Kidney (tissue), 22 donors: ENCODE measurements at places on chromosomes 11 and 22.
A peak's percentile ranks its signal among the peaks of the same experiment; 100 is the strongest.

DNA sequence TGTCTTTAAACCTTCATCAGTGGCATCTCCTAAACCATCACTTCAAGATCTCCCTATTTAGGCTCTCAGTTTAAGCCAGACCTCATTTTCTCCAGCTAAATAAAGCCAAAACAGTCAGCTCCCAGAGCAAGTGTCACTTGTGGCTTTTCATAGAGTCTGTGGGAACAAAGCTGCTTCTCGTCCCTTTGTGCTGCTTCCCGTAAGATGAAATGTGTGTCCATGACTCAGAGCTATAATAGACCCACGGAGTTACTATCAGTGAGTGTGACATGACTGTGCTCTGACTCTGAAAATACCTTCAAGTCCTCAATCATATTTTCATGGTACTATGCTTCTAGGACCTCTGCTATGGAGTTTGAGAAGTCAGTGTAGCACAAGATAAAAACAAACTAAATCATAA lies 57.3 kb upstream of the SLN start:
- no peaks in the 10 kb centered on the region for H3K27me3 ChIP-seq
- no peak for DNase-seq
- H3K4me3 ChIP-seq: no peak overlapping the region
- no peaks in the 10 kb centered on the region for H3K36me3 ChIP-seq

DNA sequence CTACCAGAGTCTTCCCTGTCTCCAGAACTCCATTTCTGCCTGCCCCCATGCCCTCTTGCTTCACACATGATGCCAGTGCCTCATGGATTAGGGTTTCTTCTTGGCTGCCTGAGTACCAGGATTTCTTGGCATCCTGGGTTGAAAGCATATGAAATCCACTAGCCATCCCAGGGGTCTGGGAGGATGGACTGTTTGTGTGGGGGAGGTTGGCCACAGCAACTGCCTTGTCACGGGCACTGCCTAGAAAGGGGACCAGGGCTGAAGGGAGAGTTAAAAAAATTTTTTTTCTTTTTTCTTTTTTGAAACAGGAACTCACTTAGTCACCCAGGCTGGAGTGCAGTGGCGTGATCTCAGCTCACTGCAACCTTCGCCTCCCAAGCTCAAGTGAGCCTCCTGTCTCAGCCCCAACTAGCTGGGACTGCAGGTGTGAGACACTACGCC lies 4.2 kb downstream of the USP35 start:
- H3K36me3 ChIP-seq: no peaks in the 10 kb centered on the region
- H3K27ac ChIP-seq: no peak overlapping the region
- H3K27me3 ChIP-seq: no peaks in the 10 kb centered on the region
- H3K4me1 ChIP-seq: peaks cover 14% of the 10 kb centered on the region
- DNase-seq: no peak

GRCh38 chr22:39600491-39601179 lies 30.1 kb downstream of the CACNA1I start:
- DNase-seq: no peak
- H3K27me3 ChIP-seq: peaks cover 2% of the 10 kb centered on the region
- H3K4me1 ChIP-seq: no peaks in the 10 kb centered on the region
- H3K27ac ChIP-seq: no peak overlapping the region
- H3K4me3 ChIP-seq: no peak overlapping the region

DNA sequence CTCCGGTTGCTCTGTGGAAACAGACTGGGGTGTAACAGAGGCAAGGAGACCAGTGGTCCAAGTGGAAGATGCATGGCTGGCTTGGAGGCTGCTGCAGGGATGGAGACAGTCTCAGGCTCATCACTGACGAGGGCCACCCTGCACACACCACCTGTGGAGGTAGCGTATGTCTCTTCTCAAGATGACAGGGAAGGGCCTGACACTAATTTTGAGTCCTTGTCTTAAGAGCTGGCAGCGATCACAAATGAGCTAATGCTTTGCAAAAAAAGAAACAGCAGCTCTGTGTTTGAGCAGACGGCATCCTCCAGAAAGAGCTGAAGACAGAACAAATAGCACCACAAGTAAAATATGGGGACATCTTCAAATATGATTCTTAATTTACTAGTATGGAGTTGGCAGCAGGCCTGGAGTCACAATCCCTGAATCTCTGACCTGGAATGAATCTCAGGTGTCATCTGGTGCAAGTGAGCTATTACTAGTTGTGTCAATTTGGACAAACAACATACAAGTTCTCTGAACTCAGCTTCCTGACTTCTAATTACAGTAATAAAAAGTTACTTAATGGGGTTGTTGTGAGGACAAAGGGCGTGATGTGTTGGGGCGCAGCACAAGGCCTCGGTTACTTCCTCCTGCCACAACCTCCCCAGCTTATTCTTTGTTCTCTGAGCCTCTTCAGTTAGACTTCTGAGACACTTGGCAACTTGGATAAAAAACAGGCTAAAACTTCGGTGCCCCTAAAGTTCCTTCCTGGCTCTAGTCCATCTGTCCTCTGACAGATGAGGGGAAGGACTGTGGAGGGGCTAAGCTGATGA lies 95.2 kb upstream of the BID start:
- DNase-seq: no peak
- no peak overlapping the region for H3K27ac ChIP-seq
- peaks cover 3% of the 10 kb centered on the region for H3K4me1 ChIP-seq
- H3K36me3 ChIP-seq: no peaks in the 10 kb centered on the region

- no peak overlapping the region for H3K27ac ChIP-seq
- H3K4me1 ChIP-seq: no peaks in the 10 kb centered on the region
- no peak for DNase-seq
- no peak overlapping the region for H3K4me3 ChIP-seq
Measured at GRCh38 chr11:87871056-87871455, 304.2 kb downstream of the RAB38 start.

DNA sequence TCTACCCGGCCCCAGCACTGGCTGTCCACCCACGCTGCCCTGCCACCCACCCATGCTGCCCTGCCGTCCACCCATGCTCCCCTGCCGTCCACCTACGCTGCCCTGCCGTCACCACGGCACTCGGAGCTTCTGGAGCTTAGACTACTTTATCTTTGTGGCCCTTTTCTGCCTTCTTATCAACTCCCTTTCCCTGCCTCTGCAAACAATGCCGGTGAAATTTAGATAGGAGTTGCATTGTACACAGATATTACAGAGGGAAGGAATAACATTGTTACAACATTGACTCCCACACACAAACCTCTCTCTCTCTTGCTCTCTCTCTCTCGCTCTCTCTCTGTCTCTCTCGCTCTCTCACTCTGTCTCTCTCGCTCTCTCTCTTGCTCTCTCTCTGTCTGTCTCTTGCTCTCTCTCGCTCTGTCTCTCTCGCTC lies 33.7 kb upstream of the BRSK2 start:
- DNase-seq: no peak
- H3K36me3 ChIP-seq: no peaks in the 10 kb centered on the region
- no peak overlapping the region for H3K4me3 ChIP-seq
- no peaks in the 10 kb centered on the region for H3K4me1 ChIP-seq

DNA sequence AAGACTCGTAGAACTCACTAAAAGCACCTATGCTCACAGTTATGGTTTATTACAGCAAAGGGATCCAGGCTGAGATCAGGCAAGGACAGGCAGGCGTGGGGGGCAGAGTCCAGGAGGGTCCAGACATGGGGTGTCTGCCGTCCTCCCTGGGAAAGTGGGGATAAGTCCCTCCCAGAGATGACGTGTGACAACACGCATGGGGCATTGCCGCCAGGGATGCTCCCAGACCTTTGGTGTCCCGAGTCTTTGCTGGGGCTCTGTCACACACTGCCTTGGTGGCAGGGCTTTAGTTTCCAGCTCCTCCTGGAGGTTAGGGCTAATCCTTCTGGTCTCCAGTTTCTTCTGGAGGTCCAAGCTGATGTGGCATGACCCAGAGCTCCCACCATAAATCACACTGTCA lies 226.7 kb downstream of the CTTN start:
- H3K4me3 ChIP-seq: no peak overlapping the region
- no peak overlapping the region for H3K27ac ChIP-seq
- no peak for DNase-seq
- H3K4me1 ChIP-seq: no peaks in the 10 kb centered on the region
- no peaks in the 10 kb centered on the region for H3K27me3 ChIP-seq

DNA sequence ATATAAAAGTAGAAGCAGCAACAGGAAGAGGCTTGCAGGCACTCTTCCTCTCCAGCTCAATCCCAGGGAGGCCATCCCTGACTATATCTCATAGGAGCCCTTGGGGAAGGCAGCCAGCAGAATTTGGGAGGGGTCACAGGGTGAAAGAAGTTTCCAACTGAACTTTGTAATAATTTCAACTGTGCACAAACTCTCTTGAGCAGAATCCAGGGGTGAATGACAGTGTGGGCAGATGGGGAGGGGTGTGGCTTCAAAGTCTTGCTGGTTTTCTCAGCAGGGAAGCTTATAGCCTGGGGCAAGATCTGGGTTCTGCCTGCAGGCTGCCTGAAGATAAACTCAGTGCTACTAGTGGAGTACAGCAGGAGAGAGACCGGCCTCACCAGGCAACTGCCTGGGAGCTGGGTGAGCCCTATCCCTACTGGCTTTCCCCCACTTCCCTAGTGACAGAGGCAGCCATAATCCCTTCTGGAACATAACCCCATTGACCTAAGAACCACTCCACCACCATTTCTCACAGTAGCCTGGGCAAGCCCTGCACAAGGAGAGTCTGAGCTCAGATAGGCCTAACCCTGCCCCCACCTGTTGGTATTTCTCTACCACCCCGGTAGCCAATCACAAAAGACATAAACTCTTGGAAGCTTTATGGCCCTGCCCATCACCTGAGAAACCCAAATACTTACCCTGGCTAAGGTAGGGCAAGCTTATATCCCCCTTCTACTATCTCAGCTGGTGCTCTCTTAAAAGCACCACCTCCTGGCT lies 17.8 kb upstream of the TTC12 start:
- no peaks in the 10 kb centered on the region for H3K36me3 ChIP-seq
- no peak for DNase-seq
- no peak overlapping the region for H3K27ac ChIP-seq
- H3K4me1 ChIP-seq: no peaks in the 10 kb centered on the region
- no peak overlapping the region for H3K4me3 ChIP-seq
- no peaks in the 10 kb centered on the region for H3K27me3 ChIP-seq

DNA sequence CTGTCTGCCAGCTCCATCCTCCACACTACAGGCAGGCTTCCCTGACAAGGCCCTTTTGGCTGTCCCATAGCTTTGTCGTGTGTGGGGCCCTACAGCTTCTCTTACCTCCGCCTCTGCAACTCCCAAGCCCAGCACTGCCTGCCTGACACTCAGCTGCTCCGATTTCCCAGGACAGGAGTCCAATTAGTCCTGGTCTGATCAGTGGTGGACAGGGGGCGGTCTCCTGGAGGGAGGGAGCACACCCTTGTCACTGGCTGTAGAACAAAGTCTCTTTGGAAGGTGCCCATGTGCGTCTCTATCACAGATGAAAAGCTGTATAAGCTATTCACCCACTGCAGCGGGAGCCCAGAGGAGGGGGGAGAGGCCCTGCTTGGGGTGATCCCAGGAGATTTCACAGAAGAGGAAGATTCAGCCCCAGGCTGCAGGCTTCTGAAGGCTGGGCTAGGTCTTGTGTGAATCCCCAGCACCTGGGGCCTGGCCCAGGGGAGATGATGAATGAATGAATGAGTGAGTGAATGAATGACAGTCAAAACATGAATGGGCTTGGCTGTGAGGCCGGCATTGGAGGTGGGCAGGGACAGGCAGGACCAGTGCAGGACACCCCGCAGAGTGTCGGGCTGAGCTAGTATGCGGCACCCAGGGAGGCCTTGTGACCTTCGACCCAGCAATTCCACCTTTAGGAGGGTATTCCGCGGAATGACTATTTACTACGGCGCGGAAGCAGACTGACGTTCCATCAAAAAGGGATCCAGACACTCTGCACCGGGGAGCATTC lies 142.4 kb downstream of the CACNA1I start:
- H3K27ac ChIP-seq: no peak overlapping the region
- no peaks in the 10 kb centered on the region for H3K36me3 ChIP-seq
- no peak overlapping the region for H3K4me3 ChIP-seq

- no peaks in the 10 kb centered on the region for H3K36me3 ChIP-seq
- peaks cover 32% of the 10 kb centered on the region for H3K4me1 ChIP-seq
- no peak overlapping the region for H3K27ac ChIP-seq
- H3K4me3 ChIP-seq: no peak overlapping the region
- DNase-seq: peak; percentile 65
Measured at GRCh38 chr22:24185001-24185500, 3.8 kb downstream of the SUSD2 start.

DNA sequence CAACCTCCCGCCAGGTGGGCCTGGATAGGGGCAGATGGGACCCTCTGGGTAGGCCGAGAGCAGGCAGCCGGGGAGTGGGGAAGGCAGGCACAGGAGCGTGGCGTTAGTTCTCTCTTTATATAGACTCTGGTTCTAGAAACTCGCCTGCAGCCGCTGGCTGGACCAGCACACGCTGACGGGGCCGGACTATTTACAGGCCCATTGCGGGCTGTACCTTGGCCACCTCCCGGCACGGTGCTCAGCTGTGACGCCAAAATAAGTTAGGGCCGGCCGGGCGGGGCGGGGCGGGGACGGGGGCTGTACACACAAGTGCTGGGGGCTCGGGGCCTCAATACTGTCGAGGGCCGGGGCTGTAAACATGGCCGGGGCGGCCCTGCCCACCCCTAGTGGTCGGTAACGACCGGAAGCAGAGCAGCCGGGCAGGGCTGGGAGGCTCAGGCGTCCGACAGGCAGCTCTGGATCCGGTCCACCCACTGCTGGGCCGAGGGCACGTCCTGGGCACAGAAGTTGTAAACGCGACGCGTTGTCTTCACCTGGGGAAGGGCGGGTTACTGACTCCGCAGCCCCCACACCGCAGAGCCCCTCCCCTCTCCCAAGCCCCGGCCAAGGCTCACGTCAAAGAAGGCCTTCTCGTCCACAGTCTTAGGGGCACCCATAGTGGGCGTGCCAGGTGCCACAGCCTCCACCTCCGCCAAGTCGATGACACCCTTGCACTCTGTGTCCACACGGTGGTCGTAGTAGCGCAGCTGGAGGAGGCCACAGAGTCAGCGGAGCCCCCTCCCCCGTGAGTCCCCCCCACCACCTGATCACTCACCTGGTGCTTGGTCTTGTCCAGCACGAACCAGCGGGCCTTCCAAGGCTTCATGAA lies 27.9 kb downstream of the SBF1 start:
- H3K4me3 ChIP-seq: no peak overlapping the region
- no peak for DNase-seq
- peaks cover 25% of the 10 kb centered on the region for H3K4me1 ChIP-seq
- H3K27ac ChIP-seq: no peak overlapping the region
- H3K27me3 ChIP-seq: no peaks in the 10 kb centered on the region

DNA sequence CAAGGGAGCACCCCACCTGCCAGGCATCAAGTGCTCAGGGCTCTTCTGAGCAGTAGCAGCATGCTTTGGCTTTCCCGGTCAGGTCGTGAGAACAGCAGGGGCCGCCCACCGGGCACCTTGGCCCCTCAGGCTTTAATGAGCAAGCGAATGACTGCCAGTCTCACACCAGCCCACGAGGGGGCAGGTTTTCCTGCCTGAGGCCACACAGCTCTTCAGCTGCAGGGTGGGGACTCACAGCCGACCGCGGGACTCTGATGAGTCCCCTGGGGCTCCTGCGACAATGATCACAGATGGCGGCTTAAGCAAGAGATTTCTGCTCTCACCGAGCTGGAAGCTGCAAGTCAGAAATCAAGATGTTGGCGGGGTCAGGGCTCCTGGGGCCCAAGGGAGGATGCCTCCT lies 14.3 kb upstream of the FGF19 start:
- no peaks in the 10 kb centered on the region for H3K27me3 ChIP-seq
- no peaks in the 10 kb centered on the region for H3K36me3 ChIP-seq
- peak; percentile 80 for DNase-seq
- no peak overlapping the region for H3K4me3 ChIP-seq
- no peaks in the 10 kb centered on the region for H3K4me1 ChIP-seq
